Activated T-helper 1 cell treated with anti-CD3 and anti-CD28 coated beads, Interleukin-2, amount 50 U/mL, for 16 hours (primary cell): ENCODE measurements at places on chromosomes 2 and 18.

DNA sequence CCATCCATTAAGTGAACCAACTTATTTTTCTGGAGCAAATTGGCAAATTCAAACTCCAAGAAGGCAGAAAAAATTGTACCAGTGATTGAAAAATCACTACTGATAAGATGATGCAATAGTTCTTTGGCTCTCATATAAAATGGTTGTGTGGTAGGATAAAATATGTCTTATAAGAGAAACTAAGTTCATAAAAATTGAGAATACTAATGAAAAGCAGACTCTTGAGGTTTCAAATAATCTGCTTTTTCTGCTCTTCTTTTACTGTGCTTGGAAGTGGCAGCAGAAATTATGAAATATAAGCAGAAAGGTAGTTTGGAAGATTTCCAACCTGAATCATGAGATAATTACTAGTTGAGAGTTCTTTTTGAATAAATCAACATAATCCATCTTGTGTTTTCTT, 61.9 kb downstream of the PPP1R1C start:
- no peak for DNase-seq

DNA sequence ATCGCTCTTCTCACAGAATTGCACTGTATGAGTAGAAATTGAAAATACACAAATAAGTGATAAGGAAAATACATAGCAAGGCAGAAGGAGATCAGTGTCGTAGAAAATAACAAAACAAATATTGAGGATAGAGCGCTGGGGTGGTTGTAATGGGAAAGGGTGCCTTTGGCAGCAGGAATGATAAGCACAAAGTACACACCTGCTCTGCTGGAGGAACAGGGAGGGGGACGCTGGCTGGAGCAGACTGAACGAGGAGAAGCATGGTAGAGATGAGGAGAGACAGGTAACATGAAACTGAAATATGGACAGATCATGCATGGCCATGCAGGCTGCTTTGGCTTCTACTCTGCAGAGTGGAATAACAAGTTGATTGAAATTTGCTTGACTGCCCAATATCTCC, 181.2 kb upstream of the FSHR start:
- DNase-seq, result no peak

DNA sequence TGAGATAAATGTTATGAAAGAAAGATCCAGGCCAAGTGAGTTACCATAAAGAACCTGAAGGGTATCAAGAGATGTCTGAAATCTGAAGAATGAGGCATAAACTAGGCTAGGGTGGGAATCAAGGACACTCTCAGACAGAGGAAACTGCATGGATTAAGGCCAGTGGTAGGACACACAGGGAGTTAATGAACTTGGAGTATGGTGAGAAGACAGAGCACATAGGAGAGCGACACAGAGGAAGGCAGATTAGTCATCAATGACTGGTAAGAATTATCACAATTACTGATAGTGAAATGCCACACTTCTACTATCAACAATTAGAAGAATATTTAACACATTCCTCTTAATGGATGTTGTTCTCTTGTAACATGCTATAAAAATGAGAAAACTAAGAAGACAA, 76.9 kb downstream of the TTC21B start:
- DNase-seq, result no peak

DNA sequence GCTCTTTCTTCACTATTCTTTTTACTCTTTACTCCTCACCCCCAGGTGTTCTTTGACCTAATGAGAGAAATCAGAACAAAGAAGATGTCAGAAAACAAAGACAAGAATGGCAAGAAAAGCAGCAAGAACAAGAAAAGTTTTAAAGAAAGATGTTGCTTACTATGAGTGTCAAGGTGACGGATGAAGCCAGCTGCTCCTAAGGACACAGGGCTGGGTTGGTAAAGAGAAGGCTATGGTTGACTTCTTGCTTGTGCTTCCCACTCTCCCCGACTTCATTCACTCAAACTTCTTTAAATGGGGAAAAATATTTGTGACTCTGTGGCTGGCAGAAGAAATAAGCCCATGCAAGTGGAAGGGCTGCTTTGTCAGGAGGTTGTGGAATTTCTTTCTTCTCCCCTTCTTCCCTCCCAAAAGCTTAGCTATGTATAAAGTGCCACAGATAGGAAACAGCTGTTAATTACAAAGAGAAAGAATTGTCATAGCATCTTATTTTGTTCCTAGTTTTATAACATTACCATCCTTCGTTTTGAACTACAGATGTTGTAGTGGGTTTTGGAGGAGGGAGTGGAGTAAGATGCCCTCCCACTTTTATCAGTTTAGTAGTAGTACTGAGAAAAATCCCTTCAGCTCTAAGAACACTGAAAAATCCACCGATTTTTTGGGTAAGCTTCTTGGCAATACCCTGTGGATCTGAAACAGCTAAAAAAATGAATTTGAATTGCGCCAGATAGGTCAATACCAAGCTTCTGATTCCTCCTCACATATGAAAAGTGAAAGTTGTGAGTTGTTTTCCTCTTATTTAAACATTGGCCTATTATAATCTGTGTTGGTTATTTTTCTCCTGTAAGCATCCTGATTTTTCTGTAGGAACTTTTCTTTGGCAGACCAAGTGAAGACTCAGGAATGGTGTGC, 40.7 kb downstream of the RALB start:
- no peak for DNase-seq
